ENCODE measurements at places on chromosomes 2 and 18.

- DNase-seq = no peak
These were observed 25.6 kb downstream of the SPTBN1 start for GRCh38 chr2:54481686-54482085.

GRCh38 chr2:143893371-143893770 lies 626.5 kb downstream of the ZEB2 start:
- DNase-seq = no peak

DNA sequence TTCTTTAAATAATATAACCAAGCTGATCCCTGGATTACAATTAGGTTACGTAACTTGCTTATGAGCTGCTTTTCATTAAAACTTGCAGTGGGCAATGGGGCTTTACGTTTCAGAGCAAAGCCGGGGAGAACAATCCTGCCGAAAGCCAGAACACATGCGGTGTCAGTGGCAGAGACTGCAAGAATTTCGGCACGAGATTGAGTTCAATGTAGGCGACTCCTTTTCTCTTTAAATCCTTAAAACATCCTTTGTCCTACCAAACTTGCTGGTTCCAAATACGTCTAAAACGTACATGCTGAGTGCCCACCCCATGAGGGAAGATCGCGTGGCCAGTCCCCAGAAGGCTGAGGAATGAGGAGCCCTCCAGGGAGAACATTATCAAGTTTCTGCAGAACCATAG lies 36.8 kb upstream of the NCOA1 start:
- peak; percentile 76 for DNase-seq

GRCh38 chr2:70126413-70126812 lies 39.1 kb downstream of the PCBP1 start:
- no peak for DNase-seq

- DNase-seq = peak; percentile 14
These were observed 201.6 kb downstream of the TRIB2 start for GRCh38 chr2:12918138-12918834.
